Endothelial cell of umbilical vein (primary cell): ENCODE measurements at places on chromosomes 12 and 14. TPM values are rescaled to one million over a fixed set of nuclear protein-coding genes. Genes with fewer than 3 reads are reported as not detected.

The TMEM117 gene
- total RNA-seq, result 2.7 and 3.8 TPM in 2 replicates

The C12orf60 gene
- 1.1 and 1.3 TPM in 2 replicates for total RNA-seq

The LPAR5 gene
- not detected in 2 replicates for total RNA-seq

The RGS6 gene
- total RNA-seq, result not detected in 2 replicates

The RABGGTA gene
- total RNA-seq, result 29.3 and 29.5 TPM in 2 replicates

The CLEC12A gene
- not detected in 2 replicates for total RNA-seq

The LRFN5 gene
- total RNA-seq, result not detected in 2 replicates

The DNAJC22 gene
- total RNA-seq, result 1.1 and 1.3 TPM in 2 replicates

The SPRYD4 gene
- 3.4 and 3.5 TPM in 2 replicates for total RNA-seq

The PIWIL1 gene
- not detected in 2 replicates for total RNA-seq

The ANP32D gene
- not detected in 2 replicates for total RNA-seq

The PSMC6 gene
- total RNA-seq, result 92.1 and 103 TPM in 2 replicates

The RPGRIP1 gene
- not detected in 2 replicates for total RNA-seq

The MUCL1 gene
- not detected in 2 replicates for total RNA-seq
